NCI-H146 (cell line): ENCODE measurements at places on chromosomes 7 and 10.

DNA sequence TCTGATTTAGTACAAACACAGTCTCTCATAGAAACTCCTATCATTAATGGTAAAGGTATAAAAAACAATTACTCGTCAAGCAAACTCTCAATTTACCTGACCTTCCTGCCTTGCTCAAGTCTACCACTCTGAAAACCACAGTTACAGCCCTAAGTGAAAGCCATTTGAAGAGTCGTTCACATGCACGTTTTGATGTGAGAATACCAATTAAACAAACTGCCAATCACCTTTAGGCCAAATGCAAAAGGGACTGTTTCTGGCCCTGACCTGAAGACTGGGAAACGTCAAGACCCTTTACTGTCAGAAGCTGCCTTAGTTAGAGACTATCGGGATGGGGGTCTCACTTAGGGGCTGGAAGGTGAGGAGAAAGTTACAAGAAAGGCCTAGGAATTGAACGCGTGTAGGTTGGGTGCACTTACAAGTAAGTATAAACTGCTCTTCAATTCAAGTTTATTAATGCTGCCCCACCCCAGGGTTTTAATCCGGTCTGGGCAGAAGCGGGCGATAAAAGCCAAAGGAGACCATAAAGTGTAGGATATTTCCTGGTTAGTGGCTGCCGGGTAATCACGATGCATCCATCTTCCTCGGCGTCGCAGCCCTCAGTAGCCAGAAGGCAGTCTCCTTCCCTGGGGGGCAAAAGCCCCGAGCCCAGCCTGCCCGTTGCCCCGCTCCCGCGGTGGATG, 935 bp downstream of the TM9SF3 start:
- no peak for DNase-seq

GRCh38 chr10:35346248-35346647, 9.9 kb downstream of the CCNY start:
- DNase-seq, result no peak

- DNase-seq, result no peak
These were observed 68.1 kb downstream of the PDGFA start for GRCh38 chr7:451255-452225.

GRCh38 chr10:69562731-69563254, 10.4 kb downstream of the NEUROG3 start:
- no peak for DNase-seq

GRCh38 chr10:478471-479245, 210.8 kb downstream of the DIP2C start:
- DNase-seq, result no peak

- DNase-seq, result no peak
These were observed 78.1 kb downstream of the VSTM4 start for GRCh38 chr10:49037187-49037586.

- peak; percentile 67 for DNase-seq
These were observed 327.8 kb upstream of the C7orf33 start for GRCh38 chr7:148262721-148263229.
